ENCODE measurements at places on chromosomes 5 and 9.

DNA sequence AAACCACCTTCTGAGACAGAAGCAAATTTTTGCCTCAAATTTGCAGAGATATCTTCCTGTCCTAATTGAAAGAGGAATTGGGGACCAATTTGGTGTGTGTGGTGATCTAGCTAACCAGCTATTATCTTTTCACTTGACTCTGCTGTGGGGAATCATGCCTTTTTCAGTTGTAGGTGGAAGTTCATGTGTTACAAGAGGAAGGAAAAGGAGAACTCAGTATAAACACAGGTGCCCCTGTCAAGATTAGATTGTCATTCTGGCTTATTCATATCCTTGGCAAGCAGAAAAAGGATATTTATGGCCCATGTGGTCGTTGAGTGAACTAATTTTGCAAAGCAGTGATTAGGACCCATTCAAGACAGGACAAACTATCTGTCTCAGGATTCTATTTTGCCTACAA is 336.8 kb upstream of the SLC30A5 start:
- no peak for DNase-seq

- peak; percentile 56 for DNase-seq
These were observed 889 bp downstream of the PDLIM4 start for GRCh38 chr5:132258102-132259068.

DNA sequence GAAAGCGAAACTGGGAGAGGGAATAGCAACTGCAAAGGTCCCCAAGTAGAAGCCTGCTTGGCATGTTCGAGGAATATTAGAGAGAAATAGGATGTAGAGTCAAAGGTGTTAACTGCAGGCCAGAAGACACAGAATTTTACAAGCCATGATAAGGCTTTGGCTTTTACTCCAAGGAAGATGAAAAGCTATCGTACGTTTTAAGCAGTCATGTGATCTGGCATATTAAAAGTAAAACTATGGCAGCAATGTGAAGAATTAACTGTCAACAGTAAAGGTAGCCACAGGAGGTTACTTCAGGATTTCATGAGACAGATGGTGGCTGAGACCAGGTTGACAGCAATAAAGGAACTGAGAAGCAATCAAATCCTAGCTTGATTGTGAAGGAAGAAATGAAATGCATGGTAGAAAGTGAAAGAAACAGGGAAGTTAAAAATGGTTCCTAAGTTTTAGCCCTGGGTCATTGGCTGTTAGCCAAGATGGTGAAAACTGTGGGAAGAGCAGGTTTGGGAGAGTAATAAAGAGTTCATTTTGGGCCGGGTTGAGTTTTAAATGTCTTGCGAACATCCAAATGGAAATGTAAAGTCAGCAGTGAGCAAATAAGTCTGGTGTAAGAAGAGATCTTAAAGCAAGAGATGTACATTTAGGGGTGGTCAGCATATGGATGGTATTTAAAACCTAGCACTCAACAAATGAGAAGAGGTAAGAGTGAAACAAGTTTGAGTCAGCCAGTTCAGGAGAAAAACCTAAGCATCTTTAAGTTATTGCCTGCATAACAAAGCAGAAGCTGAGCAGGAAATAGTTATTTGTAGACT is 20.3 kb upstream of the TTC33 start:
- DNase-seq: no peak

- DNase-seq: no peak
These were observed 91.4 kb upstream of the RAI14 start for GRCh38 chr5:34564710-34565235.

All from WERI-Rb-1 (cell line).